Mesenteric fat pad (tissue), 1 donor: ENCODE measurements at places on chromosomes 3 and 15. TPM values are rescaled to one million over a fixed set of nuclear protein-coding genes. Genes with fewer than 3 reads are reported as not detected.

USP50 gene
- total RNA-seq: 1.1 TPM

SERINC4 gene
- 0.22 TPM for total RNA-seq

NPAP1 gene
- not detected for total RNA-seq

CHAC1 gene
- total RNA-seq: 2.4 TPM

OR5K2 gene
- total RNA-seq: not detected

GPR160 gene
- total RNA-seq: 6.4 TPM

KCNH8 gene
- not detected for total RNA-seq

IL17RB gene
- not detected for total RNA-seq

LEKR1 gene
- total RNA-seq: 1.2 TPM

MUSTN1 gene
- 2.4 TPM for total RNA-seq

SCG5 gene
- total RNA-seq: 5.3 TPM

CLK3 gene
- total RNA-seq: 51.4 TPM

NEK10 gene
- 0.87 TPM for total RNA-seq

FBXW12 gene
- total RNA-seq: not detected
